Kidney (tissue), 22 donors: ENCODE measurements at places on chromosomes 12 and 14. TPM values are rescaled to one million over a fixed set of nuclear protein-coding genes. Genes with fewer than 3 reads are reported as not detected.

The CLEC7A gene
- total RNA-seq, result 20.0 TPM

The RAD51AP1 gene
- 2.9 TPM for total RNA-seq

The KRT71 gene
- total RNA-seq, result not detected

The CEBPE gene
- not detected for total RNA-seq

The STON2 gene
- 86.6 TPM for total RNA-seq

The KRT2 gene
- not detected for total RNA-seq

The LAG3 gene
- total RNA-seq, result 1.3 TPM
